ENCODE measurements at places on chromosomes 1 and 21.

GRCh38 chr1:201941420-201942128 is 4.8 kb downstream of the LMOD1 start:
- no peak for DNase-seq

- no peak for DNase-seq
These were observed 67.3 kb downstream of the URB2 start for GRCh38 chr1:229693129-229693900.

GRCh38 chr21:21165063-21165645 is 166.9 kb downstream of the NCAM2 start:
- no peak for DNase-seq

DNA sequence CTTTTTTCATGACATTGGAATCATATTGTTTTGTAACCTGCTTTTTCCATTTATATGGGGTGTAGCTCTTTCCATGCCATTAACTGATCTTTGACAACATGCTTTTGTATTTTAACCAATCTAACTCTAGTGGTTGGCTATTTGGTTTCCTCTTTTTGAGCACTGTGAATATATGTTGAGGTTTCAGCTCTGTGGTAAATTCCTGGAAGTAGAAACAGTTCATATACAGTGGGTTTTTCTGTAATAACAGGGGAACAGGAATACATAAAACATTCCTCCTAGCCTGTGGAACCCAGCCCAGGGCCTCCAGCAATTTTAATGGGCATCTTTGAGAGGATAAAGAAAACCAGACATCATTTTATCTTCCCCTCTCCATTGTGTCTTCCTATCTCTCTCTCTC is 17.4 kb downstream of the AZIN2 start:
- no peak for DNase-seq

DNA sequence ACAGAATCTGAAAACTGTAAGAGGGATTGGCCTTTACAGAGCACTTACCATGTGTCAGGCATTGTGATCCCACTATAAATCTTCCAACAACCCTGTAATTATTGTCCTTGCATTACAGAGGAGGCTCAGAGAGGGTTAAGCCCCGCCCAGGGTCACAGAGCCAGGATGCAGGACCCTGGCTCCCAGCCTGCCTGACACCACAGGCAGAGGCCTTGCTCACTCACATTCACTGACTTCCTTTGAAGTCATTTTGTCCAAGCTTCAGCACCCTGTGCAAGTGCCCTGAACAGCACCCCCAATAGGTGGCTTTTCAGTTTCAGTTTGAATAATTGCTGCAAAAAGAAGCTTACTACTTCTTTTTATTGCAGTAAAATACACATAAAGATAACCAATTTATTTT is 256.8 kb upstream of the NFIA start:
- DNase-seq, result no peak
